ENCODE measurements at places on chromosomes 12 and 14.

DNA sequence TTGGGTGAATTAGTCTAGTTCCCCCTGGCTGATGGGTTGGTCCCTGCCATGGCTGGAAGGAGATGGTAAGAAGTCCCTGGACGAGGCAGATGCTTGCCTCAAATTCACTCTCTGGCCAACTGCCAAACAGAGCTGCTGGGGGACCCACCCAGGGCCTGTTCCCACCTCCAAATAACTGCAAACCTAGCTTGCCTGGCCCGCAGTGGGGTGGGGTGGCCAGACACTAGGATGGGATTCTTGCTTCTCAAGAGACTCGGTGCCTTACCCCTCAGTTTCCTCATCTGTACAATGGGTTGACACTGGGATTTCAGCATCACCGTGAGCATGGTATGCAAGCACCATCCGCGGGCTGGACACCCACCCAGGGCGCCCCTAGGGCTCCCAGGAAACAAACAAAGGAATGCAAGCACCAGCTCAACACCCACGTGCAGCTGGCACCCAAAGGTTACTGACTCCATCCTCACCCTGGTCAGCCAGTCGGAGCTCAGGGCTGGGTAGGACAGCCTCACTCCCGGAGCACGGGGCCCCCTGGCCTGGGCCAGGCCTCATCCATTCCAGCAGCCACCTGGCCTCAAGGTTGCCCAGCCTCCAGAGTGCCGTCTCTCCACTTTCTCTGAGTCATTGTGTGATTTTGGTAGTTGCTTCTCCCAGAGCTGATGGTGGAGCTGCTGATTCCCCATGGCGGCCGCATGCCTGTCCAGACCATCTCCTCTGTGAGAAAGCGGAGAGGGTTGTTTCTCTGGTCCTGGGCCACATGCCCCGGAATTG, 205.2 kb upstream of the RTL1 start:
- DNase-seq = no peak

GRCh38 chr14:44453433-44454171, 53.5 kb downstream of the FSCB start:
- no peak for DNase-seq

GRCh38 chr12:95766356-95767019, 24.1 kb downstream of the NTN4 start:
- DNase-seq = no peak

DNA sequence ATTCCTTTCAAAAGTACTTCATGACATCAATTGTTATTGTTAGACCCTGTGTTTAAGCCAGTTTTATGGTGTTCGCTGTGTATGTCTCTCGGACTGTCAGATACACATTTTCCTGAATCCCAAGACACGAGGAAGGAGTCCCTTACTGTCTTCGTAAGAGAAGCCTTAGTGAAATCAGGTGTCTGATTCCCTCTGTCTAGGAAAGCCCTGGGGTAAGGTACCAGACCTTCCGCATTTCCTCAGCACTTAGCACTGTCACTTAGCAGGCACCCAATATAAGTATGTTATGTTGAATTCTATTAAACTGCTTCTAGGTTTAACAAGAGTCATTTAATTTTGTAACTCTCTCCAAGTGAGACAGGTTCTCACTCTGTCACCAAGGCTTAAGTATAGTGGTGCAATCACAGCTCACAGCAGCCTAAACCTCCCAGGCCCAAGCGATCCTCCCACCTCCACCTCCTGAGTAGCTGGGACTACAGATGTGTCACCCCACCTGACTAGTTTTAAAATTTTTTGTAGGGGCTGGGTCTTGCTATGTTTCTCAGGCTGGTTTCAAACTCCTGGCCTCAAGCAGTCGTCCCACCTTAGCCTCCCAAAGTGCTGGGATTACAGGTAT, 111.0 kb downstream of the BBS10 start:
- DNase-seq = no peak

DNA sequence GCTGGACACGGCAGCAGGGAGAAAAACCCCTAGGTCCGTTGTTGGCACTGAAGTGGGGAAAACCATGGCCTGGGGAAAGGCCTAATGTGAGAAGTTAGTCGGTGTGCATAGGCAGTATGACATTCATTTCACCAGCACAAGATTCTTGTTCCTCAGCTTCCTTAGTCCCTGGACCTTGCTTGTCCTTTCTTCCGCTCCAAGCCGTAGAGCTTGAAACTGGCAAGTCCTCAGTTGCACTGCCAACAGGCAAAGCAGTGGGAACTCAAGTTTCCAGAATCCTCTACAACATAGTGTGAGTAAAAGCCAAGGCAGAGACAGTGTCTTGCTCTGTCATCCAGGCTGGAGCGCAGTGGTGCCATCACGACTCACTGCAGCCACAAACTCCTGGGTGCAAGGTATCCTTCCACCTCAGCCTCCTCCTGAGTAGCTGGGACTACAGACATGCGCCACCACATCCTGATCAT, 138.5 kb upstream of the AMIGO2 start:
- no peak for DNase-seq

GRCh38 chr12:89206390-89206789, 145.9 kb downstream of the DUSP6 start:
- DNase-seq = no peak

DNA sequence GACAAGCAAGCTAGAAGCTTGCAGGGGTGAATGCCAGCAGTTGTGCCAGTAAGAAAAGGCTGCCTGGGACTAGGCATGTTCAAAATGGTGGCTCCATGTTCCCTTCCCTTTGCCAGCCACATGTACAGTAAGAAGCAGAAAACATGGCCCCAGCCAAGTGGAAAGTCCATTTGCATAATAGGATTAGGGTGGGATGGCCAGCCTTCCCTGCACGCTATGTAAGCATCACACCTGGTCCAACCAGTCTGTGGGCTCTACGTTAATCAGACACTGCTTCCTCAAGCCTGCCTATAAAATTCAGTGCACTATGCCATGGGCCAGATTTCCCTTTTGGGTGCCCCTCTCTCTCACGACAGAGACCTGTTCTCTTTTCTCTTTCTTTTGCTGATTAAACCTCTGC, 288.4 kb downstream of the GXYLT1 start:
- no peak for DNase-seq

DNA sequence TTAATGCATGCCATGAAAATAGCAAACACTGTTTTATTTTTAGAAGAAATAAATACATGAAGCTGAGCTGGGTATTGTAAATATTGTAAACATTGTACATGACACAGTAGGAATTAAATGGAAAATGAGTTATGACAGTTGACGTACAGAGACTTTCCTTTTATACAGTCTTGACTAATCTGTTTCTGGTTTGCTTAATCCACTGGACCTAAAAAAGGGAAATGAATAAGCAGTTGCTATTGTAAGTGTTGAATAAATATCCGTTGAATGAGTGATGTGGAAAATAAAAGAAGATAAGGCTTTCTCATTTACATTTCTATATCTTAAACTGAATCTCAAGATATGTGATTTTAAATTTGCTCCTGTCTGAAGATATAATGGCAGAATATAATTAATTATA, 15.0 kb downstream of the PMCH start:
- DNase-seq = no peak
